ENCODE measurements at places on chromosomes 16 and 17. TPM values are rescaled to one million over a fixed set of nuclear protein-coding genes. Genes with fewer than 3 reads are reported as not detected.

DNA sequence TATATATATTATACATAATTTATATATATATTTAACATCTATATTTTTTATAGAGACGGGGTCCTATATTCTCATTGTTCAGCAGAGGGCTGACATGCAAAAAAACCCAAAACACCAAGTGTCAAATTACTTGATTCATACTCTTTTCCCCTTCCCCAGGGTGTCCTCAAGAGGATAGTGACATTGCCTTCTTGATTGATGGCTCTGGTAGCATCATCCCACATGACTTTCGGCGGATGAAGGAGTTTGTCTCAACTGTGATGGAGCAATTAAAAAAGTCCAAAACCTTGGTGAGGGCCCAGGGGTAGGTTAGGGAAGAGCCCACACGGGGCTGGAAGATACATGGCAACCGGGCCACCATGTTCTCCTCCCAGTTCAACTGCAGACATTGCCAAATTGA is 11.0 kb downstream of the ITGAM start:
- peaks cover 7% of the 10 kb centered on the region for H3K4me1 ChIP-seq
- no peak for DNase-seq
- no peak overlapping the region for H3K27ac ChIP-seq
- no peak overlapping the region for H3K4me3 ChIP-seq
- H3K36me3 ChIP-seq, result no peaks in the 10 kb centered on the region

GRCh38 chr16:88330971-88331890 is 51.5 kb upstream of the ZNF469 start:
- DNase-seq, result no peak
- H3K4me3 ChIP-seq, result no peak overlapping the region
- no peak overlapping the region for H3K27ac ChIP-seq
- no peaks in the 10 kb centered on the region for H3K27me3 ChIP-seq

DNA sequence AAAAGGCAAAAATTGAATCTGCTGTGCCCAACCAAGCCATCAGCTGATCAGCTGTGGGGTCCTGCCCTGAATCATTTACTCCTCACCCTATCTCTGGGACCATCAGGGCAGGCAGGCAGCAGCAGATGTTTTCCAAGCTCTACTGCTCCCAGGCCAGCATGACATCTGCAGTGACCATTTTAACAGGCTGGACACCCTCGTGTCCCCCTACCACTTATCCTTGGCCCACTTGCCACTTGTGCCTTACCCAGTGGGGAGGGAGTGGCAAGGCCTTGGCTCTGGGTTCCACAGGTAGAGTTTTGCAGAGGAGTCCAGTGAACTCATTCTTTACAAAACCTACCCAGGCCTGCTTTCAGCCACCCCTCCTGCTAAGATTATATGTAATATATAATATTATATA is 12.0 kb upstream of the CA4 start:
- no peak overlapping the region for H3K4me3 ChIP-seq
- peaks cover 31% of the 10 kb centered on the region for H3K27me3 ChIP-seq
- H3K4me1 ChIP-seq, result peaks cover 30% of the 10 kb centered on the region
- no peaks in the 10 kb centered on the region for H3K36me3 ChIP-seq

GRCh38 chr16:15970202-15970601 is 20.8 kb downstream of the ABCC1 start:
- H3K36me3 ChIP-seq, result no peaks in the 10 kb centered on the region
- H3K27me3 ChIP-seq, result no peaks in the 10 kb centered on the region
- peaks cover 55% of the 10 kb centered on the region for H3K4me1 ChIP-seq
- H3K27ac ChIP-seq, result no peak overlapping the region
- DNase-seq, result no peak

DNA sequence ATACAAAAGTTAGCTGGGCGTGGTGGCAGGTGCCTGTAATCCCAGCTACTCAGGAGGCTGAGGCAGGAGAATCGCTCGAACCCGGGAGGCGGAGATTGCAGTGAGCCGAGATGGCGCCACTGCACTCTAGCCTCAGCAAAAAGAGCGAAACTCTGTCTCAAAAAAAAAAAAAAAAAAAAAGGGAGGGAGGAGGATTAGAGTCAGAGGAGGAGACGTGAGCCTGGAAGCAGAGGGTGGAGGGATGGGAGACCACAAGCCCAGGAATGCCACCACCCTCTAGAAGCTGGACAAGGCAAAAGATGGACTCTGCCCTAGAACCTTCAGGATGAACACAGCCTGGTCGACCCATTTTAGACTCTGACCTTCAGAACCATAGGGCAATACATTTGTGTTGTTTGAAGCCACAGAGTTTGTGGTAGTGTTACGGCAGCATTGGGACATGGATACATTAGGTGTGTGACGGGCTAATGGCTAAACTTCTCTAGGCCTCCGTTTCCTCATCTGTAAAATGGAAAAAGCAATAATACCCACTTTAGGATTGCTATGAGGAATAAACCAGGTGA is 2.1 kb upstream of the SMIM22 start:
- H3K36me3 ChIP-seq, result no peaks in the 10 kb centered on the region
- H3K27ac ChIP-seq, result no peak overlapping the region
- H3K4me3 ChIP-seq, result no peak overlapping the region
- no peaks in the 10 kb centered on the region for H3K4me1 ChIP-seq
- no peaks in the 10 kb centered on the region for H3K27me3 ChIP-seq
- DNase-seq, result no peak

- H3K4me1 ChIP-seq, result peaks cover 20% of the 10 kb centered on the region
- H3K4me3 ChIP-seq, result peak overlapping the region; percentile 30
- peaks cover 6% of the 10 kb centered on the region for H3K36me3 ChIP-seq
- peak overlapping the region; percentile 75 for H3K27ac ChIP-seq
Observed at GRCh38 chr16:3690980-3691720, 26.2 kb downstream of the TRAP1 start.

GRCh38 chr17:79413611-79414010 is 197.2 kb downstream of the RBFOX3 start:
- peaks cover 73% of the 10 kb centered on the region for H3K27me3 ChIP-seq
- no peak for DNase-seq
- peaks cover 4% of the 10 kb centered on the region for H3K4me1 ChIP-seq
- no peaks in the 10 kb centered on the region for H3K36me3 ChIP-seq

DNA sequence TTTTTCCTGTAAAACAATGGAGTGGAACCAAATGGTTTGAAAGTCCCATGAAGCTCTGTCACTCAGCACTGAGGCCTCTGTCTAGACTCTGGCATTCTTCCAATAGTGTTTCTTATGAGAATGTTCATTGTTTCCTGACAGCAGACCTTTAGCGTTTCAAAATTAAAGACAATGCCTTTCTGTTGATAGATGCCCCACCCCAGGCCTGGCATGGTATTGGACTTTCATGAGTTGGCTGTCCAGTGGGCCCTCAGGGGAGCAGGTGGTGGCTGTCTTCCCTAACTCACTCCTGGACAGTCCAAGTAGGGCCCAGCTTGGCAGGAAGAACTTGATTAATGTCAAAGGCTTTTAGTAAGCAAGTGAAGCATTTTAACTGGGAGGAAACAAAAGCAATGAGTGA is 186.5 kb upstream of the CCL2 start:
- no peak overlapping the region for H3K4me3 ChIP-seq
- no peak overlapping the region for H3K27ac ChIP-seq
- no peaks in the 10 kb centered on the region for H3K36me3 ChIP-seq
- no peaks in the 10 kb centered on the region for H3K27me3 ChIP-seq

DNA sequence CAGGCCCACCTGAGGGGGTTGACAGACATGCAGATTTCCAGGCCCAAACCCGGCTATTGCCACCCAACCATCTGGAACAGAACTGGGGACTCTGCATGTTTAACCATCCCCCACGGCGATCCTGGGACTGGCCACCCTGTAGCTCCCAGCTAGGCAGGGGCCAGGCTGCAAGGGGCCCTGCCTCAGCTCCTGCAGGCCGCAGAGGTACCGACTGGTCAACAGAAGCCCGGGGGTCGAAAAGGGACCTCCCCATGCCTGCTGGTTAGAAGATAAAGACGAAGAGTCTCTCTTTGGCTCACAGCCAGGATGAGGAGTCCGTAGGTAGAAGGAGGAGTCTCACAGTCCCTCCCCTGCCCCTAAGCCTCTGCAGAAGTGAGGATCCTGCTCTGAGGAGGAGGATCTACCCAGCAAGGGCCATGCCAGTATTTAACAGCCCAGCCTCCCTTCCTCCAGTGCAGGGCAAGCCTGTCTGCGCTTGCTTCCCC is 223.4 kb upstream of the TNRC6C start:
- H3K36me3 ChIP-seq, result no peaks in the 10 kb centered on the region
- peak overlapping the region; percentile 73 for H3K27ac ChIP-seq
- H3K4me1 ChIP-seq, result peaks cover 15% of the 10 kb centered on the region
- no peaks in the 10 kb centered on the region for H3K27me3 ChIP-seq
- no peak for DNase-seq

GRCh38 chr16:23827057-23827456 is 8.7 kb upstream of the PRKCB start:
- no peak for DNase-seq
- no peaks in the 10 kb centered on the region for H3K4me1 ChIP-seq
- no peaks in the 10 kb centered on the region for H3K27me3 ChIP-seq
- no peak overlapping the region for H3K27ac ChIP-seq

GRCh38 chr17:76784926-76785325 is 47.0 kb downstream of the MFSD11 start:
- H3K27me3 ChIP-seq, result no peaks in the 10 kb centered on the region
- H3K4me3 ChIP-seq, result no peak overlapping the region
- peaks cover 5% of the 10 kb centered on the region for H3K36me3 ChIP-seq
- DNase-seq, result no peak
- H3K27ac ChIP-seq, result no peak overlapping the region

GRCh38 chr16:81077076-81077940 is at the start of gene C16orf46:
Gene C16orf46 (minus strand): TSS chr16:81077238. CDS start chr16:81063955, 13,283 bp downstream.
- H3K4me3 ChIP-seq, result peak within 1 kb of the TSS; percentile 94
- peak; percentile 83 for DNase-seq
- H3K36me3 ChIP-seq, result no peaks in the 10 kb centered on the region
- peaks cover 15% of the 10 kb centered on the region for H3K4me1 ChIP-seq
- peak within 1 kb of the TSS; percentile 95 for H3K27ac ChIP-seq

DNA sequence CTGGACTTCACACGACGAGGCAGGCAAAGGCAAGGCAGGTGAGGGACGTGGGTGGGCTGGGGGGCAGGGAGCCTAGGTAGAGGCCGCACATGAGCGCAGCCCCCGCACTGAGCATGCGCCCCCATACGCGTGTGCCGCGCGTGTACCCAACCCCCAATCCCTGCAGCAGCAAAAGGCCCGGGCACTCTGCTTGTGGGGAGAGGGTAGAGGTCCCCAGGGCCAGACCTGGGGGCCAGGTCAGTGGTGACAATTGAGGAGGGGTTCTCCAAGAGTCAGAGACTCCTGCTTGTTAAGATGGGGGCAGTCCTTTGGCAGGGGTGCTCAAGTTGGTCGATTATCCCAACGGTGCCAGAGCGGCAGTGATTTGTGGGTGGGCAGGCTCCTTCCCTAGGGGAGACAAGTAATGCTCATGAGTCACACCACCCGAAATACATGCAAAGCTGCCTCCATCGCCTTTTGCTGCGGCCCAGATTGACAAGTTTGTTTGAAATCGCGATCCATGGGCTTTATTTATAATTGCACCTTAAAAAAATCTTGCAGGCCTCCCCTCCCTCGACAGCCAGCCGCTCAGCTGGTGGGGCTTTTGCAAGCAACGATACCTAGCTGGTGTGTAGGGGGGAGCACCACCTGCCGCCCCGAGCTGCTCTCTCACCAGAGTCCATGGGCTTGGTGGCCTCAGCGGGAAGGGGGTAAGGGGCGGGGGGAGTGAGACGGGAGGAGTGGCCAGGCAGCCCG is 1.1 kb upstream of the GIT1 start:
- H3K27me3 ChIP-seq, result no peaks in the 10 kb centered on the region
- H3K4me1 ChIP-seq, result peaks cover 65% of the 10 kb centered on the region
- DNase-seq, result no peak
- peak overlapping the region; percentile 95 for H3K27ac ChIP-seq
- peak overlapping the region; percentile 51 for H3K4me3 ChIP-seq

DNA sequence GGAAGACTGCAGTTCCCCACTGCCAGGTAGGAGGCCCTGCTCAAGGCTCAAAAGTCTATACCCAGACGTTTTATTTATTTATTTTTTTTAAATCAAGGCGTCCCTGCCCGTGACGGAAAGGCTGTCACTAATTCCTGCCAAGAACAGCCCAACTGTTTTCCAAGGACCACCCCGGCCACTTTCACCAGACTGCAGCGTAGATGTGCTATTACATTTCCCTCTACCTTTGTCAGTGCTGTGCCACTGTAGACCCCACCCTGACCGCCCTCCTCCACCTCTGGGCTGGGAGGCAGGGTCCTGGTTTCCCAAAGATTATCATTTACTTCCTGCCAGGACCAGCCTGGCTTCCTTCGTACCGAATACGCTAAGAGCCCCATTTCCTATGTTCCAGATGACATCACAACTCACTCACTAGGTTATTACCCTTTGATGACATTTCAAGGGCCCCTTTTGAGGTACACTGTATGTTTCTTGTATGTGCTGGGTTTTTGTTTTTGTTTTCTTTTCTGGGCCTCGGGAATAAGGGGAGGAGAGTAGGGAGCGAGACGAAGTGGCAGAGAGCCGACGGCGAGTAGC is 6.3 kb upstream of the RNF227 start:
- no peak for DNase-seq
- H3K4me1 ChIP-seq, result peaks cover 15% of the 10 kb centered on the region
- no peaks in the 10 kb centered on the region for H3K36me3 ChIP-seq
- no peaks in the 10 kb centered on the region for H3K27me3 ChIP-seq

DNA sequence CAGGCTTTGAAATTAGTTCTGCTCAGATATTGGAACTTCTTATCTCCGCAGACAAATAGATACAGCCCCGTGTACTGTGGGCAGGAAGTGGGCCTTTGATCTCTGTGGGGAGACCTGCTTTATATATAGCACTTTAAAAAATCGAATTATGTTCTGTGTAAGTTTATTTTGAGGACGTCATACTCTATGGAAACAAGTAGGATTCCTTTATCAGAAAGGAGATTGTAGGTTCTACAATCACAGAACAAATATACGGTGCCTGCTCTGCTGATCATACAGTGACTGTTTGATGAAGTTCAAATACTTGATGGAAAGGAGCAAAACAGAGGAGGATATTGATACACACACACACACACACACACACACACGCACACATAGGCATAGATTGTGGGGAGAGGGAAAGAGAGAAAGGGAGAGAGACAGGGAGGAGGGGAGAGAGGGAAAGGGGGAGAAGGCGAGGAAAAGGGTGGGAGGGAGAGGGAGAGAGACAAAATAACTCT is 14.7 kb upstream of the TMEM220 start:
- peaks cover 37% of the 10 kb centered on the region for H3K4me1 ChIP-seq
- H3K4me3 ChIP-seq, result no peak overlapping the region
- no peaks in the 10 kb centered on the region for H3K27me3 ChIP-seq
- no peak for DNase-seq
- peak overlapping the region; percentile 50 for H3K27ac ChIP-seq

DNA sequence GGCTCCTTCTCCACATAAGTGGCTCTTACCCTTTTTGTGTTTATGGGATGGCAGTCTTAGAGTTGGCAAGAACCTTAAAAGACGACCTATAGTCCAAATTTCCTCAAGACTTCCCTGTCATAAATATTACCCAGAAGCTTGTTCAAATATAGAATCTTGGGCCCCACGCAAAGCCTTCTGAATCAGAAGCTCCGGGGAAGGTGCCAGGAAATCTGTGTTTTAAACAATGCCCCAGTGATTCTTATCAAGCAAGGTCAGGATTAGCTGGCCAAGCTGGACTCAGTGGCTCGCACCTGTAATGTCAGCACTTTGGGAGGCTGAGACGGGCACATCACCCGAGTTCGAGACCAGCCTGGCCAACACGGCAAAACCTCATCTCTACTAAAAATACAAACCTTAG is 85.7 kb downstream of the TIMM22 start:
- H3K27ac ChIP-seq, result peak overlapping the region; percentile 46
- no peaks in the 10 kb centered on the region for H3K27me3 ChIP-seq
- peaks cover 30% of the 10 kb centered on the region for H3K36me3 ChIP-seq
- no peak for DNase-seq
- no peak overlapping the region for H3K4me3 ChIP-seq

The MYADML2 gene
- total RNA-seq, result not detected

The CCL22 gene
- 1.6 TPM for total RNA-seq

The ELMO3 gene
- total RNA-seq, result 30.1 TPM

The SHISA9 gene
- 0.19 TPM for total RNA-seq

The FBXW10 gene
- total RNA-seq, result 0.09 TPM

The KCTD5 gene
- total RNA-seq, result 31.7 TPM

The KRTAP9-2 gene
- not detected for total RNA-seq

The PRSS21 gene
- total RNA-seq, result not detected

The C16orf82 gene
- total RNA-seq, result not detected

The NXPH3 gene
- total RNA-seq, result 0.53 TPM

Measured in esophagus squamous epithelium (tissue), 5 donors.